ENCODE measurements at places on chromosomes 12 and 14. TPM values are rescaled to one million over a fixed set of nuclear protein-coding genes. Genes with fewer than 3 reads are reported as not detected.

- no peak for DNase-seq
These were observed 239.8 kb upstream of the FAR2 start for GRCh38 chr12:28909291-28909690.

The HCAR2 gene
- not detected for total RNA-seq

GRCh38 chr14:75559451-75560222 lies 18.8 kb upstream of the FLVCR2 start:
- DNase-seq: no peak

The NKX2-8 gene
- not detected for total RNA-seq

DNA sequence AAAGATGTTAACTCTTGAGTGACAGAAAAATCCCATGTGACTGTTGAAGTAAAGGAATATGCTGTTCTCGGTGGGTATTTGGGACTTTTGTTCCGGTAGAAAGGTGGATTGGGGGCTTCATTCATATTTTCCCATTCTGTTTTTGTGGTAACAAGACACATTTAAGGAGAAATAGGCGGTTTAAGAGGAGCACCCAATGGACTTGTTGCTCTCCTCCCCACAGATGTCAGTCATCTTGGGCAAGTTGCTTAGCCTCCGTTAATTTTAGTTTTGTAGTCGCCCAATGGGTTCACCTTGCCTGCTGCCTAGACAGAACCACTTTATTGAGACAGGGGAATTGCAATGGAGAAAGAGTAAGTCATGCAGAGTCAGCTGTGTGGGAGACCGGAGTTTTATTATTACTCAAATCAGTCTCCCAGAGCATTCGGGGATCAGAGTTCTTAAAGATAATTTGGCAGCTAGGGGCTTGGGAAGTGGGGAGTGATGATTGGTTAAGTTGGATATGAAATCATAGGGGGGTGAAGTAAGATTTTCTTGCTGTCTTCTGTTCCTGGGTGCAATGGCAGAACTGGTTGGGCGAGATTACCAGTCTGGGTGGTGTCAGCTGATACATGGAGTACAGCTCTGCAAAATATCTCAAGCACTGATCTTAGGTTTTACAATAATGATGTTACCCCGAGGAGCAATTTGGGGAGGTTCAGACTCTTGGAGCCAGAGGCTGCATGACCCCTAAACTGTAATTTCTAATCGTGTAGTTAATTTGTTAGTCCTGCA lies 50.3 kb downstream of the SLC38A1 start:
- DNase-seq: no peak

The HCAR1 gene
- not detected for total RNA-seq

- DNase-seq: no peak
These were observed 150.1 kb upstream of the ATP2B1 start for GRCh38 chr12:89858718-89859117.

The P2RX7 gene
- total RNA-seq: 2.7 TPM

DNA sequence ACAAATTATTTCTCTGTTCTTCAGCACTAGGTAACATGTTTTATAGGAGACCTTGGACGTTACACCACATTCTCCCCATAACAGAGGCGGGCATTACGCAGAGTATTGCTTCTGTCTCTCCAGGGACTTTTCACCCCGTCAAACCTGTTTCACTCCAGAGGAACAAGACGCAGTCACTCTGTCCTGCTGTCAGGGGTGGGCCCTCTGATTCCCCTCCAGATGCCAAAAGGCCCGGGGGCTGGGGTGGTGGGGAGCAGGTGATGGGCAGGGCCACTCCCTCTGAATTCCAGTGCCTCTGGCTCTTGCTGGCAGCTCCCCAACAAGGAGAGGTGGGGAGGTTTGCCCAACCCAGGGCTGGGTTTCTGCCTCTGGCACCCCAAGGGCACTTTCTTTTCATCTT lies 71.9 kb downstream of the NTF3 start:
- no peak for DNase-seq

DNA sequence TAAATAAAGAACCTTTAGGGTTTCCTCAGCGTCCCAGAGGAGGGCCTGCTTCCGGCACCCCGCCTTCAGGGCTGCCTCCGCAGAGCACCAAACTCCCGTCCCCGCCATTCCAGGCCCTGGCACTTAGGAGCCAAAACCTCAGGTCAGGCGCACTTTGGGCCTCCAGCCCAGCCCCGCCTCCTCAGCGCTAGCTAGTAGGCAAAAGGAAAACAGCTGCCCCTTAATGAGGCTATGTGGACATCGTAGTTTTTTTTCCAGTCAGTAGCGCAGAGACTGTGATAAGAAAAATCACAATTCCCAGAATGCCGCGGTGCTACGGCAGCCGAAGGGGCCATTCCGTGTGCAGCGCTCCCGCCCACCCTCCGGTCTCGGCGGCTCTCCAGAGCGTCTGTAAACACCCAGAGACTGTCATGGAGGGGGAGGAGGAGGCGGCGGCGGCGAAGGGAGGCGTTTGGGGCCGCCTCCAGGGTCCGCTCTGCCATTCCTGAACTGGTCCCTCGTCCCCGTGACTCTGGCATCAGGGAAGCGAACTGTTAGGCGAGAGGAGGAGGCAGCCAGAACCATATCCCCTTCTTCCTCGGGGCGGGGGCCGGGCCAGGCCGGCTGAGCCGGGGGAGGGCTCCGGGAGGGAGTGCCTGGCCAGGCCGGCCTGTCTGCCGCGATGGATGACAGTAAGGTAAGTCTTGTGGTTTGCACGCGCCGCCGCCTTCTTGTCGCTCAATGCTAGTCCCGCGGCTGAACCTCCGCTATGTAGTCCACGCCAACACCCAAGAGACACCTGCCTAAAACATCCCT lies at the start of gene CREBL2:
TSS of gene CREBL2 (plus strand) at position 365 of the 795 bp plus-strand sequence. CDS start at position 662, 297 bp downstream.
- peak; percentile 75 for DNase-seq

DNA sequence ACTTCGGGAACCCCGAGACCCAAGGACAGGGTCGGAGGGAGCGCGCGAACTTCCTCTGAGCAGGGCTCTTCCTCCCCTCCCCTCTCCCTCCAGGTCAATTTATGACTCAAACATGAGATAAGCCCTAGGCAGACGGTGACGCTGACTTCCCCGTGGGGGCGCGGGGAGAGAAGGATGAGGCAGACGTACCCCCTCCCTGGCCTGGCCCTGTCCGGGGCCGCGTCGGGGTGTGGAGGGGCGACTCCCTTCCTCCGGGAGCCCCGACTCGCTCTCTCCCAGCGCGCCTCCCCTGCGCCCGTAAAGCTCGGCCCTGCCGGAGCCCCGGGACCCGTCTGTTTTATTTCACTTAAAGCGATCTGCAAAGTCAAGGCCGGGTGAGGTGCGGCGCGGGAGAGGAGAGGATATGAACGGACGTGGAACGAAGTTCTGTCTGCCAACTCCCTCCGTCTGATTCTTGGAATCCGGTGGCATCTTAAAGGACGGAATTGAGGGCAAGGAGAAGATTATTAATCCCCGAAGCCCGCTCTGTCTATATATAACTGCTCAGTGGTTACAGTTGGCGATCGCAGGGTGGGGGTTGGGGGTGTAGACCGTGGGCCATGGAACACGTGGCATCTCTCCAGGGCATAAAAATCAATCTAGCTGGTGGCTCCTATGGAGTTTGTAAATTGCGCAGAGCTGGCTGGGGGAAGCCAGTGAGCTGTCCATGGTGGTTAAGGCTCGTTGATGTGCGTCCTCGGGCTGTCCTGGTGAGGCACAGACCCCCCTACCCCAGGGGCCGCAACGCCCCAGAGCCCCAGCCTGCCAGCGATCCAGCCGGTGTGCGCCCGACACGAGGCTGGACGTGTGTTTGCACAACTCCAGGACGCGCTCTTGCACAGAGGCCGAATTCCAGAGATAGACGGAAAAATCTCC lies 2.9 kb upstream of the PTHLH start:
- no peak for DNase-seq

GRCh38 chr12:123474485-123475245 lies 16.7 kb downstream of the SNRNP35 start:
- DNase-seq: no peak

DNA sequence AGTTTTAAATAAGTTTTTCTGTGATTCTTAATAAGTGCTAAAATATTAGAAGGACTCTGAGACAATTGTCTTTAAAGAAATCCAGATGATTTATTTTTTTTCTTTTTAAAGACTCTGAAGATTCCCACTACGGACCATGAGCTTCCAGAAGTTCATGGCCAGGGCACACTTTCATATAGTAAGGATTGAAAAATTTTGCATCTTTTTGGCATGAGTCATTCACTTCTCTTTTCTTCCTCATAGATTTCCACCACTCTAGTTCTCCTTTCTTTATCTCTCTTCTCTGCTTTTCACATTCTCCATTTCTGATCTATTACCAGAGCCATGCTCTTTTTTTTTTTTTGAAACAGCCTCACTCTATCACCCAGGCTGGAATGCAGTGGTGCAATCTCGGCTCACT lies 385.8 kb downstream of the FLRT2 start:
- DNase-seq: no peak

DNA sequence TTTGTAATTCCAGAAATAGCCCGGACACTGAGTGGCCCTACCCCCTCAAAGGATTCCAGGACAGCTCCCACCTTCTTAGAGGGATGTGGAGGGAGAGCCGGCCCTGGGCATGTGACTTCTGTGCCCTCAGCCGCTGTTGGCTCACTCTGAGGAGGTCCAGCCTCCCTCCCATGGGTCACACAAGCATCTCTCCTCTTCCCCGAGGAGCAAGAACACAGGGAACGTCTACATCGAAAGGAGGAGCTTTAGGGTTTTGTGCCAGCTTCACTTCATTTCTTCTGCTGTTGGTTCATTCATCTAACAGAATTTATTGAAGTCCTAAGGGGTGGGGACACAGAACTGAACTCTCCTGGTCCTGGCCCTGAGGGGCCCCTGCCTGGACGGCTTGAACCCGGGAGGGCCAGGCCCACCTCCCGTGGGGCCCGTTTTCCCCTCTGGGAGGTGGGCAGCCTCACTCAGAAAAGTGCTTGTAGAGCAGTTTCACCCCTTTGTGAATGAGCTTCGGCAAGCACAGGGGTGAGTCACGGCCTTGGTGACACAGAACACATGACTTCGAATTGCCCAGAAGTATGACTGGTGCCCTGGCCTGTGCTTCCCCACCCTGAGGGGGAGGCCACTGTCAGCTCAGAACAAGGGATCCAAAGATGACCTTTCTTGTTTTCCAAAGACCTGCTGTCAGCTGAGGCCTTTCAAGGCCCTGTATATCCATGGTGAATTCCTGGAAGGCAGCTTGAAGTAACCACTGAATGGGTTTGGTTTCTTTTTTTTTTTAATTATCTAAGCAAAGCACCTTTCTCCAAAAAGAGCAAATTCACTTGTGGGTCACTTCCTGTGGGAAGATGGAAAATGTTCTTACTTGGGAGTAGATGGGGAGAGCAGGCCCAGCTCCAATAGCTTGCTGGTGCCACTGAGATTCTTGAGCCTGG lies 39.2 kb downstream of the NFKBIA start:
- DNase-seq: no peak

DNA sequence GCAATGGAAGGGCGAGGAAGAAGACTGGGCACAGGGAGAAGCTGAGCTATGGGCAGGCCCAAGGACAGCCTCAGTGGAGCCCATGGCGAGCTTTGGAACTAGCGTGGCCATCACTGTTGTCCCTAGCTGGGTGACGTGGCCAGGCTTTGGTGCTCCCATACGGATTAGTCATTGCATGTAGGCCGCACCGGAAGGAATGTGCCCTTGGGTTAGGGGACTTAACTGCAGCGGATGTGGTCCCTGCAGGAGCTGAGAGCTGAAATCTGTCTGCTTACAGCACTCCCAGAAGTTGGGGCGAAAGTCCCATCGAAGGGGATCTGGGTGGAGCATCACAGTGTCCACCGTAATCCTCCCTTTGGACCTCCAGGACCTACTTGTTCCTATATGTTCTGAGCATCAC lies 133.7 kb downstream of the PAPOLA start:
- no peak for DNase-seq

GRCh38 chr14:66152747-66153146 lies 333.4 kb upstream of the CCDC196 start:
- DNase-seq: no peak

The C14orf39 gene
- total RNA-seq: not detected

GRCh38 chr14:92039063-92039718 lies 668 bp downstream of the TRIP11 start:
- no peak for DNase-seq

- DNase-seq: no peak
These were observed 2.0 kb downstream of the CDKL1 start for GRCh38 chr14:50394713-50395112.

DNA sequence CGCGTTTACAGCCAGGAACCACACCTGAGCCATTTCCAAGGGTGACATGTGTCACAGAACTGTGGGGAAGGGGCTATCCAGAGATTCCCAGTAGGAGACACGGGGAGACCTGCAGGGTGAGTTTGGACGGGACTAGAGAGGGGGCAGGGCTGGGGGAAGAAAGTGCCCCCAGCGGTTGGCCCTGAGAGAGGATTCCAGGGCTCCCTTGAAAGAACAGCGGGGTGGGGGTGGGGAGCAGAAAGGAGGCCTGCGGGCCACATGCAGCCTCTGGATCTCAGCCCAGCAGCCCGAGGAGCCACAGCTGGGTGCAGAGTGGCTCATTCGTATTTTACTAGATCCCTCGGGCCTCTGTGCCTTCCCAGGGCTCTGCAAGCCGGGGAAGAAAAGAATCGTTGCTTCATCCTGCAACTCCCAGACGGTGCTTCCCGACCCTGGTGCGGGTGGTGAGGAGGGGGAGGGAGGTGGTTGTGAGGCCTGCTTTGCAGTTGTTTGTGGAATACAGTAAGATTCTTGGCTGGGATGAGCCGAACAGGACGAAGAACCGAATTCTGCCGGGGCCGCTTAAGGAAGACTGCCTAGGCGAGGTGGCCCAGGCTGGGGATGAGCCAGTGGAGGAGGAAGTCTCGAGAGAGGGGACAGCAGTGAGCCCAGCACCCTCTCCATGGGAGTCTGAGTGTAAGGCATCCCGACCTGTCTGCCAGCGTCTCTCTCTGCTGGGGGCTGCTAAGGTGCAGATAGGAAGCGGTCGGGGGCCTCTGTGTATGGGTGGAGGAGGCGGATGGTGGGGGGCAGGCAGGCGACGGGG lies 36.1 kb upstream of the ANKRD9 start:
- DNase-seq: no peak

The MYG1 gene
- total RNA-seq: 59.1 TPM

The UBR7 gene
- 19.3 TPM for total RNA-seq

- DNase-seq: no peak
These were observed 33.3 kb downstream of the COCH start for GRCh38 chr14:30907659-30908057.

GRCh38 chr12:19058235-19059021 lies 71.1 kb upstream of the PLEKHA5 start:
- no peak for DNase-seq

GRCh38 chr12:77686760-77687159 lies 143.9 kb upstream of the NAV3 start:
- DNase-seq: no peak

The RFX4 gene
- total RNA-seq: not detected

DNA sequence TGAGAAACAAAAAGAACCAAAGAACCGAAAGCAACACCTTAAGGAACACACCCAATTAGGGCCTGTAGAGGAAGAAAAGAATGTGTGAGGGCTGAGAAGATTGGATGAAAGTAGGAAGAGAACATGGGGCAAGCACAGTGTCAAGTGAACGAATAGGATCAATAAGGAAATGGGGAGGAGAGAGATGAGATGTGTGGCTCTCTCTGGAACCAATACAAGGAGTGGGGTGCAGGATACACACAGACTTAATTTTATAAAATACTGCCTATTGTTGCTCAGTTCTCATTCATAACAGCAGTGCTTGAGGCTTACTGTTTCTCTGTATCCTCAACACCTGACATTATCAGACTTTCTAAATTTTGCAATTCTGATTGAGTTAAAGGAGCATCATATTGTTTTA lies 93.3 kb downstream of the MYRFL start:
- no peak for DNase-seq

The ATG14 gene
- 12.1 TPM for total RNA-seq

The FLRT2 gene
- not detected for total RNA-seq

The BRI3BP gene
- total RNA-seq: 14.5 TPM
